Activated naive CD4-positive, alpha-beta T cell treated with anti-CD3 and anti-CD28 coated beads for 36 hours (primary cell): ENCODE measurements at places on chromosomes 11 and 22. TPM values are rescaled to one million over a fixed set of nuclear protein-coding genes. Genes with fewer than 3 reads are reported as not detected.

DNA sequence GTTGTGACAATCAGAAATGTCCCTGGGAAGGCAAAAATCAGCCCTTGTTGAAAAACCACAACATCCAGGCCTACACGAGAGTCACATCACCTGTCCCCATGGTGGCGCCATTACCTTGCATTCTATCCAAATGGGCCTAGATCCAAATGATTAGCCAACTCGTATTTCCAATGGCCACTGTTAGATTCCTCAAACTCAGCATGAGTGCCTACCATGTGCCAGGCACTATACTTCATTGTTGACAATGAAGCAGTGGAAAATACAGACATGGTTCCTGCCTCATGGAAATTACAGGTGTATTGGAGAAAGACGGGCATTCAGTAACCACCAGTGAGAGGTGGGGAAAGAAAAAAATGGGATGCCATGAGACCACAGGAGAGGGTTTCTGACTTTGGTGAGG lies 29.8 kb upstream of the CREB3L1 start:
- peak; percentile 74 for DNase-seq

DNA sequence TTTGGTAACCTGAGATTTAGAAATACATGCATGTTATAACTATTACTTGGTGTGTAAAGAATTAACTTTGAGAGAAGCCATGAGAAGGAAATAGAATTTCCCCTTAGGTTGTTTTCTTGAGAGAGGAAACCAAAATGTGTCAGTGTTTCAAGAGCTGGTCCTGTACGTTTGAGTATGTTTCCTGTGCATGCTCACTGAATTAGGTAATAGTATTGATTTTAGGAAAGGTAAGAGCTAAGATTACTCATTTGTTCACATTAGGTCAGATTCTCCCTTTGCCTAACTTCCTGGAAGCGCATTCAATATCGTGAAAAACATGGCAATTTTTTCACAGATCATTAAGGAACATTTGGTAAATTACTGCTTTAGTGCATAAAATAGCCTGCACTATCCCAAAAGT lies 49.3 kb upstream of the RDX start:
- no peak for DNase-seq

PIH1D2 gene
- total RNA-seq = 0.50 TPM

TENM4 gene
- not detected for total RNA-seq

DNA sequence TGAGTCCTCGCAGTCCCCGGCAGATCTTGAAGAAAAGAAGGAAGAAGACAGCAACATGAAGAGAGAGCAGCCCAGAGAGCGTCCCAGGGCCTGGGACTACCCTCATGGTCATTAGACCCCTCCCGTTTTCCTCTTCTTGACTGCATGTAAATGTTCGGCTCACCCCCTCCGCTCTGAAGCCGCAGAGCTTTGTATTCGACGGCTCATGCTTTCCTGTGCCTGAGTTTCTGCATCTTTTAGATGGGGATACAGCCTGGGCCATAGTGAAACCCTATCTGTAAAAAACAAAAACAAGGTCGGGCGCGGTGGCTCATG lies 7.7 kb downstream of the USP18 start:
- DNase-seq = no peak

- DNase-seq = peak; percentile 37
Observed at GRCh38 chr11:58685973-58686722, 45.6 kb downstream of the GLYAT start.

APOA5 gene
- total RNA-seq = not detected

DNA sequence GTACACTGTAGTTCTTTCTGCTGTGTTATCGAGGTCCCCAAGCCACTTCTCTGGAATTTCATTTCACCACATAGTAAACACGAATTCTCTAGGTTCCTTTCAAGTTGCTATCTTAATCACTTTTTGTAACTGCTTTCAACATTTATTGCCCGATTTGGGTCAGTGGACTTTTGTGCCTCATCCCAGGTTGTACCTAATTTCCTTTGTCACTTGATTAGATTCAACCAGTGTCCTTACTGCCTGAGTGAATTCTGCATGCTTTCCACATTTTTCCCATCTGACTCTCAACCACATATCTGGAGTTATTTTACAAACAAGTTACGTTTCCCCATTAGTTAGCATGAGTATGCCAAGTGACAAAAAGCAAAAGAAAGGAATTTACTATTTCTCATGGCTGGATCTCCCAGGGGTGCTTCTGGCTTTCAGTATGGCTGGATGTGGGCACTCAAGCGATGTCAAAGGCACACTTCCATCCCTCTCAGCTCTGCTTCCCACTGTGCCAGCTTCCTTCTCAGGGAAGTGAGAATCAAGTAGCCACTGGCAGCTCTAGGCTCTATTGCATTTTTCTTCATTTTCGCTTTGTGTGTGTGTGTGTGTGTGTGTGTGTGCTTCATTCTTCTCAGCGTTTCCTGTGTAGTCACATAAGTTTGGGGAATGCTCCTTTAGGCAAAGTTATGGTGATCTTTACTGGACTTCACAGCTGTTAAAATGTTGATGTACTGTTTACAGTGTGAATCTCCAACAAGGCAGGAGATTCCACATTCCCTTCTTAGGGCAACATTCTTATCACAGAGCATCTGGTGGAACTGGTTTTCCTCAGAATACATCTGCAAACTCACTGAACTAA lies 128.9 kb downstream of the DBX1 start:
- DNase-seq = no peak

DNA sequence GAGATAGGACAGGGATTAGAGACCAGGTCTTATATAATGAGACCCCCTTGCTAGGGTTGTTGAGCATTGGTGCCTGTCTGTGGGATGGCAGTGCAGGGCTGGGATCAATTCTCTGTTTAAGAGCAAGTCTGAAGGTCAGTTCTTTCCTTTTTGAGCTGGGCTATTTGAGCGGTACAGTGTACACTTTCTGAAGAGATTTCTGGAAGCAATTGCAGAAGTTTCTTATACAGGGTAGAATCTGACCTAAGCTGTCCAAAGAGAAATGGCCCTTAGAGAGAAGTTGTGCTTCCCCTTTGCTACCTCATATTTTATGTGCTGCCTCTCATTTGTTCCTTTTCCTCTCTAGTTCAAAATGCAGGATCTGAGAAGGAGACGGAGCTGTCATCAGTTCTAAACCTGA lies 35.8 kb downstream of the CSTPP1 start:
- DNase-seq = no peak
